NCI-H1092 (cell line): ENCODE measurements at places on chromosomes 2 and 18.

DNA sequence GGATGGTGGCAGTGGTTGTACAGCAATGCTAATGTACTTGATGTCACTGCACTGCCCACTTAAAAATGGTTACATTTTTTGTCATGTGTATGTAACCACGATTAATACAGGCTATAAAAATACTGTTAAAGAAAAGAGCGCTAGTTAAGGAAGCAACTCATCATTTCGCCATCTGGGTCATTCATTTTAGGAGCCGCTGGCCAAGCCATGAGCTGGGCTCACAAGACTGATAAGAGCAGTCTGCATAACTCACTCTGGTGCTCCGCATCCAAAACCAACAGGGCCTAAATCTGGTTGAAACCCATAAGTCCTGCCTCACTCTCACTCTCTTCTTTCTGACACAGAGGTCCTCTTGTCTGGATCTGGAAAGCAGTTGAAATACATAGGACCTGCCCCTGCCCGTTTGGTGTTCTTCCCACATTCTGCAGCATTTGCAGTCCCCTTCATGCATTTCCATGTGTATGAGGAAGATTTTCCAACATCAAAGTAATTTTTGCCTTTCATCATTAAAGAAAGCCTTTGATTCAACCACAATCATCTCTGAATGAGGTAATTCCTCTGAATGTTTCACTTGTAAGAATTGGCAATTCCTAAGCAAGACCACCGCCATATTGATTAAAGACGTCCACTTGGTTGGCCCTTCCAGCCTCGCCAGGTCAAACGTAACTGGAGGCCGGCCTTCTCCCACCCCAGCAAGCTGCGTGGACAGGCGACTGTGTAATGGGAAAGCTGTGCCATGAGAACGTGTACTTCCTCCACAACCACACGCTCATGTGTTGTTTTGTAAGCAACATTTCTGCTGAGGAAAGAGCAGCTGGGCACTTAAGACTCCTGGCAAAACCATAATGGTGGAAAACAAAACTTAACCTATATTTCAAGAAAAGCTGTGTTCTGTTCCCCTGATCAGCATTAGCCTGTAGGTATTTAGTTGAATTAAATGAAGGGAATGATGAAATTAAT lies 112.2 kb downstream of the VAPA start:
- DNase-seq = no peak

DNA sequence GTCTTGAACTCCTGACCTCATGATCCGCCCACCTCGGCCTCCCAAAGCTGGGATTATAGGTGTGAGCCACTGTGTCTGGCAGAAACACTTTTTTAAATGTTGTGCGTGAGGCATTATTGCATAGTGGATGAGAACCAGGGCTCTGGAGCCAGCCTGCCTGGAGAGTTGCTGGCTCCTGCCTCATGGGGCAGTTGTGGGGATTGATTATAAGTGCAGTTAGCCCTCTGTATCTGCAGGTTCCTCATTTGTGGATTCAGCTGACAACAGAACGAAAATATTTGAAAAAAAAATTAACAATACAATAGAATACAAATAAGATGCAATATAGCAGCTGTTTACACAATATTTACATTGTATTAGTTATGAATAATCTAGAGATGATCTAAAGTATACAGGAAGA lies 129.4 kb upstream of the EML6 start:
- no peak for DNase-seq

GRCh38 chr2:146437712-146438111 lies 1407.1 kb upstream of the ACVR2A start:
- no peak for DNase-seq

DNA sequence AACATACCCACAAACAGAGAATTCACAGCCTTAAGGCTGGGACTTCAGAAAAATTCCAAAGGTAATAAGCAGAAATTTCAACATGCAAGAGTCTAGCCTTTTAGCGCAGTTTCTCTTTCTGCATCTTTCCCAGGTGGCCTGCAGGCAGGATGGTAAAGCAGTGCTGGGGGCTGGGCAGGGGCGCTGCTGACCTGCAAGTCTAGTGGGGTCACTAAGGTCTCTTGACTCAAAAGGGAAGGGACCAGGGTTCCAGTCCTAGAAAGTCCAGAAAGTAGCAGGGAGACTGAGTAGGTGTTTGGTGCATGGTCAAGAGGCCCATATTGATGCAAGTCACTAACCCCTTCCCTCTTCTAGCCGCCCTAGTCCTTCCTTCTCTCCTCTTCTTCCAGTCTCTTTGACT lies 169.2 kb downstream of the TGIF1 start:
- DNase-seq = no peak

GRCh38 chr2:235638541-235639427 lies 144.9 kb downstream of the AGAP1 start:
- DNase-seq = no peak

- DNase-seq = no peak
These were observed 38.2 kb downstream of the KCMF1 start for GRCh38 chr2:85009019-85009618.

GRCh38 chr2:148201075-148202004 lies 180.4 kb downstream of the MBD5 start:
- no peak for DNase-seq

- no peak for DNase-seq
These were observed 329.4 kb downstream of the EXOC6B start for GRCh38 chr2:72496479-72496878.

DNA sequence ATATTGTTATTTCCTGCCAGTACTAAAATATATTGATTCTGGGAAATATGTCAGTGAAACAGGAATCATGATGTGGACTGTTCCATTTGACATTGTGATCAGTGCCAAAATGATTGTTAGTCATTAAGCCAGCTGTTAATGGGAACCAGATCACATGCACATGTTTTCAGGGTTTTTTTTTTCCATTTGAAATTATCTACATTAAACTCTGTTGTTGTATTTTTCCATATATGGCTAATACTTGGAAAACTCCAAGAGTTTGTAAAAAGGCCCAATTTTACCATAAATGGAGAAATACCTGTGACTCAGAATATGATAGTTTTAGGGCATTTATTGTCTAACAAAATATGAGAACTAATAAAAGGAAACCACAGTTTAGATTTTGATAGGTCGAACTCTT lies 13.4 kb downstream of the ITGAV start:
- no peak for DNase-seq
